ENCODE measurements at places on chromosomes 7 and 10. TPM values are rescaled to one million over a fixed set of nuclear protein-coding genes. Genes with fewer than 3 reads are reported as not detected.

Gene ADRA2A
- total RNA-seq = 0.31 TPM

Gene EBLN1
- total RNA-seq = not detected

Gene MUC3A
- 0.04 TPM for total RNA-seq

Gene CD36
- total RNA-seq = 275 TPM

Gene DRGX
- not detected for total RNA-seq

Gene JAKMIP3
- 0.67 TPM for total RNA-seq

Gene GAD2
- not detected for total RNA-seq

Gene RSPH10B
- 1.1 TPM for total RNA-seq

Gene TMED4
- total RNA-seq = 162 TPM

Gene ZNF679
- total RNA-seq = not detected

Gene CALHM3
- total RNA-seq = not detected

Gene SEMA4G
- 0.46 TPM for total RNA-seq

Gene TMEM236
- total RNA-seq = 0.71 TPM

Gene LOXL4
- total RNA-seq = 4.2 TPM
